ENCODE measurements at places on chromosomes 1 and 21. TPM values are rescaled to one million over a fixed set of nuclear protein-coding genes. Genes with fewer than 3 reads are reported as not detected.
A peak's percentile ranks its signal among the peaks of the same experiment; 100 is the strongest.

GRCh38 chr1:101235696-101236515 lies 913 bp upstream of the S1PR1 start:
- DNase-seq: peak; percentile 52

GRCh38 chr1:24027838-24028468 lies 47.8 kb upstream of the SRSF10 start:
- DNase-seq: no peak

- no peak for DNase-seq
Observed at GRCh38 chr1:38578271-38578951, 281.2 kb downstream of the RRAGC start.

DNA sequence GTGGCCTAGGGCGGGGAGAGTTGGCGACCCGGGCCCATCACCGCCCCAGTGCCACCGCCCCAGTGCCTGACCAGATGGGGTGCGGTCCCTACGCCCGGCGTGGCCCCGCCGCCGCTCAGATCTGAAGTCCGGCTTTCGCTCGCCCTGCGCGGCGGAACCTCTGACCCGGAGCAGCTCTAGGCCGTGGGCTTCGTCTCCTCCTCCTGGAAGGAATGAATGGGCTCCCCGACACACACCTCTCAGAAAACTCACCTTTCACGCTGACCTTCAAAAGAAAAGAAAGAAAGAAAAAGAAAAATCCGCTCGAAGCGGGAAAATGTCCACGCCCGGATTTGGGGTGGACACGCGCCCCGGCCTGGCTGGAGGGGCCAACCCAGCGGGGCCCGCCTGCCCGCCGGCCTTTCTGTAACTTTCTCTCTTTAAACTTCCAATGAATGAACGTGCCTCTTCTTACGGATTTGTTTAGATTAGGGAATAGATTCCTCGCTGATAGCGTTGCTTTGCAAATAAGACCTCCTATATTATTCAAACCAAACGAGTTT lies 5.4 kb upstream of the SIM2 start:
- no peak for DNase-seq

HCRTR1 gene
- 2.1 TPM for total RNA-seq

IL19 gene
- not detected for total RNA-seq

GRCh38 chr1:67596674-67597073 lies 88.3 kb upstream of the GADD45A start:
- no peak for DNase-seq

- no peak for DNase-seq
Observed at GRCh38 chr1:169896013-169896412, 2.3 kb upstream of the SCYL3 start.

ECM1 gene
- total RNA-seq: 4.2 TPM

SPRR4 gene
- total RNA-seq: not detected

CGN gene
- total RNA-seq: 9.7 TPM

DNA sequence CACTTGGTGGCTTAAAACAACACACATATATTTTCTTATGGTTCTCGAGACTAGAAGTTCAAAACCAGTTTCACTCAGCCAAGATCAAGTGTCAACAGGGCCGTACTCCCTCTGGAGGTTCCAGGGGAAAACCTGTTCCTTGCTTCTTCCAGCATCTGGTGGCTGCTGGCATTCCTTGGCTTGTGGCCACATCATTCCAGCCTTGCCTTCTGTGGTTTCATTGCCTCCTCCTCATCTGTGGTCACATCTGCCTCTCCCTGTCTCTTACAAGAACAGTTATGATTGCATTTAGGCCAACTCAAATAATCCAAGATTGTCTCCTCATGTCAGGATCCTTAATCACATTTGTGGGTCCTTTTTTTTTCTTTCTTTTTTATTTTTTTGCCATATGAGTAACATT lies 240.7 kb upstream of the HOOK1 start:
- no peak for DNase-seq

DNA sequence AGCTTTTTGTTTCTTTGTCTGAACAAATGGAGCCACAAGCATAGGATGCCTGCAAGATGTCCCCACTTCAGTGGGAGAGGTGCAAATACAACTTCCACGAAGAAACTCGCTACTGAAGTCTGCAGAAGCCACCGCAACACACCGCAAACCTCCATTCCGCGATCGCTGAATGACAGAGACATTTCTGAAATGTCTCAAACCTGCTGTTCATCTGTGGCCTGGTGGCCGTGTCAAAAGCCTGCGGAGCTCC lies 1.0 kb downstream of the TP53BP2 start:
- peak; percentile 36 for DNase-seq

KLHDC7A gene
- total RNA-seq: 1.5 TPM

DNA sequence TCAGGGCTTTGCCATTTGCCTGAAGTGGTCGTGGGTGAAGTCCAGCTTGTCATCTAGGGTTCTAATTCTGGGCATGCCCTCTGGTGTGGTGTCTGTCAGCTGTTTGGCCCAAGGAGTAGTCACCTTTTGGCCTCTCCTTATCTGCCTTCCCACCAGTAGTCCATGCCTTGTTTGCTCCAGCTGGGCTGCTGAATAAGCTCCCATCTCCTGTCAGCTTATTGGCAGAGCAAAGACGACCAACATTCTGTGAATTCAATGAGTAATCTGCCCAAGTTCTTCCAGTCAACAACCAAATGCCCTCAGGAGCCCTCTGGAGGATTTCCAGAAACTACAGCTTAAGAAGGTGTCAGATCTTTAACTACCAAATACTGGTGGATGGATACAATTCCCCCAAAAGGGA lies 7.0 kb downstream of the BCAN start:
- DNase-seq: no peak

- no peak for DNase-seq
Observed at GRCh38 chr1:206722751-206723461, 38.2 kb downstream of the MAPKAPK2 start.

GRCh38 chr21:34700605-34701004 lies 31.8 kb downstream of the CLIC6 start:
- peak; percentile 75 for DNase-seq

- DNase-seq: no peak
Observed at GRCh38 chr1:88327391-88328267, 356.4 kb upstream of the PKN2 start.

GRCh38 chr1:64387389-64388285 lies 82.3 kb upstream of the CACHD1 start:
- no peak for DNase-seq

- no peak for DNase-seq
Observed at GRCh38 chr1:58738876-58739275, 39.0 kb upstream of the MYSM1 start.

DNA sequence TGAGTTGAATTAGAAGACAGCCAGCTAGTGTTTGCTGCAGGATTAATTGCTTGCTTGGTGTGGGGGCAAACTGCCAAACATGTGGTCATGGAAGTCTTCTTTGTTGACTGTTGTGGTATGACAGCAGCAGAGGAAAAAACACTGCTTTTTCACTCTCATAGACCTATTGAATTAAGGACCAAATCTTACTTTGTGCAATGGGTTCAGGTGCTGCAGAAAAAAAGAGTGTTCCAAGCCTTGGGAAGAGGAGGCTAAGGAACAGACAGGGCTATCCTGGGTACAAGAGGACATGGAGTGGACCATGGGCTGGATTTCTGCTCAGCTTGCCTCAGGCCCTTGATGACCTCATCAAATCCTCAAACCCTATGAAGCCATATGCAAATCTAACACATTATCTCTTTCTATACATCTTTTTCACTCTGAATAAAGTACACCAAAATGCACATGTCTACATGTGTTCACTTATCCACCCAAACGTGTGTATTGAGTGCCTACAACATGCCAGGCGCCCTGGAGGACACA lies 61.5 kb downstream of the SIPA1L2 start:
- no peak for DNase-seq

DNA sequence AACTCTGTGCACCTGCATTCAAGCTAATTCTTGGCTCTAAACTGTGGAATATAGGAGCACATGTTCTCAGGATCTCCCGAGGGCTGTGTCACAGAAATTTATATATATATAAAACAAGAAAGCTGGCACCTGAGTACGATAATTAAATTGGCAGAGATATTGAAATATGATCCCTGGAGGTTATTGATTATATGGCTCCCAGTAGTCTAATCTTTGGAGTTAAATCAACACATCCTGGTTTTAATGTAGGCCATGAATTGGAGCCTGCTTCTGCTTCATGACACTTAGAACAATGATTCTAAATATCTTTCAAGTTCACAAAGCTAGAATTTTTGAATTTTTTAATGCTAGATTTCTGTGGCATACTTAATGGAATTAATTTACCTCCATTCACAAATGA lies 84.3 kb downstream of the CTH start:
- no peak for DNase-seq

DNA sequence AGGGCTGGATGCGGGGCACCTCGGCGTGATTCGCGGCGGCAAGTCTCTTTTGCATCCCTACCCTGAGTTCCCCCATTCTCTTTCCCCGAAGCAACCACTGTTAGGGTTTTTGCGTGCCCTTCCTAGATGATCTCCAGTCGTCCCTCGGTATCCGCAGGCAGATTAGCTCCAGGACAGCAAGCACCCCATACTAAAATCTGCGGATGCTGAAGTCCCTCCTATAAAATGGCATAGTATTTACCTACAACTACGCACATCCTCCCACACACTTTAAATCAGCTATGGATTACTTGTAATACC lies 22.8 kb upstream of the CFAP126 start:
- DNase-seq: no peak

DNA sequence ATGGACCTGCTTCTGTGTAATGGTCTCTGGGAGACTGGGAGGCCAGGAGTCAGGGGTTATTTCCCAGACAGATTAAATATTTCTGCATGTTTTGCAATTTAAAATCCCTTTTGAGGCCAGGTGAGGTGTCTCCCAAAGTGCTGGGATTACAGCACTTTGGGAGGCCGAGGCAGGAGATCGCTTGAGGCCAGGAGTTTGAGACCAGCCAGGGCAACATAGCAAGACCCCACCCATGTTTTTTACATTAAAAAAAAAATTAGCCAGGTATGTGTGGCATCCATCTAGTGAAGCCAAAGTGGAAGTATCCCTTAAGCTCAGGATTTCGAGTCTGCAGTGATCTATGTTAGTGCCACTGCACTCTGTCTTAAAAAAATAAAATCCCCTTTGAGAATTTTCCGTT lies 34.1 kb downstream of the ECHDC2 start:
- DNase-seq: no peak

GJB5 gene
- not detected for total RNA-seq

GRCh38 chr1:29655145-29655544 lies 418.8 kb downstream of the PTPRU start:
- DNase-seq: no peak

- no peak for DNase-seq
Observed at GRCh38 chr1:234479866-234480265, 887 bp upstream of the TARBP1 start.

- no peak for DNase-seq
Observed at GRCh38 chr1:7826363-7826762, 26.5 kb downstream of the UTS2 start.

DNA sequence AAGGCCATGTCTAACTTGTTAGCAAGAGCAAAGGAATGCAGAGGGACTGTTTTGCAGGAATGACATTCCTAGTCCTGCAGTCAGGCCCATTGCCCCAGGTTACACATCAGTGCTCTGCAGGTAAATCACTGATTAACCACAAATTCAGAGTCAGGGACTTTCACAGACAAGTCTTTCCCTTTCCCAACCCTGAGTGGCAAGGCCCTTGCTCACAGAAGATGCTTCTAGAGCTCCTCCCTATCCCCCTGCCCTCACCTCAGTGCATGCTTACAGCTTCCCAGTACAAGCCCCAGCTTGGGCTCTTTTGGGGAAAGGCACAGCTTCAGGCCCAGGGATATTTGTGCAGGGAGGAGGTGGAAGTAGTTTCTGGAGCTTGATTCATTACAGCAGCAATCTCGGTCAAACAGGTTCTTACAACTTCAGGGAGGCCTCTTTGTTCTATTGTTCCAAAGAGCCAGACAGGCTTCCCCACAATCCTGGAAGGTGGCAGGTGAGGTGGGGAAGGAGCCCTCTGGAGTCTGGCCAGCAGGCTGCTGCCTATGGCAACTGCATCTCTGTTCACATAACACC lies 53.9 kb downstream of the CASQ2 start:
- DNase-seq: peak; percentile 70

- DNase-seq: no peak
Observed at GRCh38 chr1:26854906-26855305, 8.0 kb upstream of the SFN start.

DNA sequence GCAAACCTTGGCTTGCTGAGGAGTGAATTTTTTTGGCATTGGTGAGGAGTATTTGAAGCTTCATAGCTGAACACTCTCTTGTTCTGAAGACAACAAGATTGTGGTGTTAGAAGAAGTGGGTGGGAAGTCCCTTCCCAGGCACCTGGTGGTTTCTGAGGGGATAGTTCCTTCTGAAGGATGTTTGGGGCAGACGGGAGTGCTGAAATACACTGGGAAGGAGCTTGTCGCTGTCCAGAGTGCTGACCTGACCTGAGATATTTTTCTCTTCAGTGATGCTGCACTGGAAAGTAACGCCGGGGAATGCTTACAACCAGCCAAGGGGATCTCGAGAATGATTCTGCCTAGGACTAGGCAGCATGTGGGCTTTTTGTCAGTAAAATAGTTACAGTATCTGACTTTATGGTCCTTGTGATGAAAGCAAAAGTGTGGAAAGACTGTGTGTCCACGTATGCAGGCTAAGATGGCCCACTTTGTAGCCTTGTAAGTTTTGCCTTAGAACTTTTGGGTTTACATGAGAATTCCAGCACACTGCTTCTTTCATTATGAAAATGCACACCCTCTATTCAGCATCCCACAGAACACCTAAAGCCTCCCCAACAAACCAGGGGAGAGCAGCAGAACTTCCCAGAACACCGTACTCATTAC lies 33.1 kb upstream of the NFASC start:
- peak; percentile 55 for DNase-seq

DNA sequence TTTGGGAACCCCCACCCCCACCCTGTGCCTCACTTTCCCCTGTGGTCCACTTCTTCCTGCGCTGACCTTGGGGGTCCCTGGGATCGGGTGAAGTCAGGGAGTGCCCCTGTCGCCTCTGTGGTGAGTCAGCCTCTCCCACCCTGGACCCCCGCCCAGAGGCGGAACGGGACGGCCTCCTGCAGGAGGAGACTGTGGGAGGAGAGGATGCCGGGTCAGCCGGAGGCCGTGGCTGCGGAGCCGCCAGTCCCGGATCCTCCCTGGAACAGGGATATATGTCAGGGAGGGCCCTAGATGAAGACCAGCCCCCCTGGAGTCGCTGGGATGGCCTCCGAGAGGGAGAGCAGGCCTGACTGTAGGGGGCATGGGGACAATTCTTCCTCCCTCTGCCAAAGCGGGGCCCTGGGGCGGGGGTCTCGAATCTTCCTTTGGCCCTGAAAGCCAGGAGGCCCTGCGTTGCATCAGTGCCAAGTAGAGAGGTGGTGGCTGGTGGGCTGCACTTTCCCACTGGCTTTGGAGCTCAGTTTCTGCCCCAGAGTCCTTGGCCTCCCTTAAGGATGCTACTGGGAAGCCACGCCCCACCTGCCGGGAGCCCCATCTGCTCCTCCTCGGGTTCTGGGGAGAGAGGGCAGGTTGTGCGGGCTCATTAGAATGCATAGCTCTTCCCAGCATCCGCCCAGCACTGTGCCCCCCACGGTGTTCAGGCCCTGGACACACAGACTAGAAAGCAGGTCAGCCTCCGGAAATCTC lies 930 bp downstream of the ARHGEF10L start:
- peak; percentile 42 for DNase-seq

- DNase-seq: peak; percentile 74
Observed at GRCh38 chr1:22500471-22500870, 48.8 kb downstream of the ZBTB40 start.

FABP3 gene
- total RNA-seq: 5.4 TPM
